ENCODE measurements at places on chromosomes 7 and 10.
A peak's percentile ranks its signal among the peaks of the same experiment; 100 is the strongest.

GRCh38 chr7:20133803-20134202, 83.4 kb downstream of the MACC1 start:
- DNase-seq: no peak

GRCh38 chr7:129889133-129889844, 63.5 kb downstream of the UBE2H start:
- no peak for DNase-seq

DNA sequence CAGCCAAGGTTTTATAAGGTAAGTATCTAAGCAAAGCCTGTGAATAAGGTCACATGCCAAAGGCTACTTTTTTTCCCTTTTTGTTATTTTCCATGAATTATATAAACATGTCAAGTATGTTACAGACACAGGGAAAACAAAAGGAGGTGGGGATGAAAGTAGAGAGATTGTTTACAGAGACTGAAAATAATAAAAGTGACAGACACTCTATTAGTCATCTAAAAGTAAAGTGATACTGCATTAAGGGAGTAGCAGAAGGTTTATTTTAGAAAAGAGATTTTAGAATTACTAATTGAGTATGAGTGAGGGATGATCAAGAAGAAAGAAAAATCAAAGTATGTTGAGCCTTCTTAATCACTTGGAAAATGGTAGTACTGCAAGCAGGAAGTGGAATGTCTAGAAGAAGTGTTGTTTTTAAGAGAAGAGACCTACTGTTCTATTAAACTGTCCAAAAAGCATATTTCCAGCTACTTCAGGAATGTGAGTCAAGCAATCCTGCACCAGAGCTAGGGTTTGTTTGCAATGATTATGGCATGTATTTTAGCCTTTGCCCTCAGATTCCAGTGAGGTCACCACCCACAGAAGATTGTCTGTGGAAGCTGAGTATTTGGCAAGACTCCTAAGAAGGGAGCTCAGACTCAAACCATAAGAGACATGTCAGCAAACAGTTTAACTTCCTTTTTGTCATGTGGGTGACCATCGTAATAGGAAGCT, 177.9 kb upstream of the PLXDC2 start:
- peak; percentile 31 for DNase-seq

- peak; percentile 18 for DNase-seq
These were observed 48.9 kb downstream of the ZNF503 start for GRCh38 chr10:75352650-75353049.

DNA sequence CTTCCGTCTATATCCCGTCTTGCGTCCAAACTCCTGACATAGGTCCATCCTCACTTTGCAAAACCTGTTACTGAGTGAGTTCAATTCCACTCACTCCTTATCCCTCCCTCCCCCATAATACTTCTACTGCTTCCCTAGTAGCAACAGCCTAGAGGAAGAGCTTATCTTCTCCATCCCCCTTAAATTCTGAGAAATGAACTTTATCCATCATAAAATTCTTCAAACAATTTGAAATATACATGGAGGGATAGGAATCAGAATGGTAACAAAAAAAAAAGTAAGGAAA, 27.6 kb downstream of the SEMA3C start:
- DNase-seq: no peak

- DNase-seq: no peak
These were observed 3.5 kb downstream of the TMEM273 start for GRCh38 chr10:49184642-49185111.

GRCh38 chr7:93719546-93719945, 145.0 kb upstream of the CALCR start:
- DNase-seq: no peak

DNA sequence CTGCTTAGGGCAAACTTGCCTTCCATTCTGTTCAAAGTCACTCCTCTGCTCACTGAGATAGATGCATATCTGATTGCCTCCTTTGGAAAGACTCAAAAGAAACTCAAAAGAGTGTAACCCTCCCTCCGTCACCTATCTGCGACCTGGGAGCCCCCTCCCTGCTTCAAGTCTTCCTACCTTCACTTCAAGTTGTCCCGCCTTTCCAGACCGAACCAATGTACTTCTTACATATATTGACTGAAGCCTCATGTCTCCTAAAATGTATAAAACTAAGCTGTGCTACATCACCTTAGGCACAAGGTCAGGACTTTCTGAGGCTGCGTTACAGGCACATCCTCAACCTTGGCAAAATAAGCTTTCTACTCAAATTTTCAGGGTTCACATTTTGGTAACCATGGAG, 77.4 kb upstream of the C1GALT1 start:
- no peak for DNase-seq

DNA sequence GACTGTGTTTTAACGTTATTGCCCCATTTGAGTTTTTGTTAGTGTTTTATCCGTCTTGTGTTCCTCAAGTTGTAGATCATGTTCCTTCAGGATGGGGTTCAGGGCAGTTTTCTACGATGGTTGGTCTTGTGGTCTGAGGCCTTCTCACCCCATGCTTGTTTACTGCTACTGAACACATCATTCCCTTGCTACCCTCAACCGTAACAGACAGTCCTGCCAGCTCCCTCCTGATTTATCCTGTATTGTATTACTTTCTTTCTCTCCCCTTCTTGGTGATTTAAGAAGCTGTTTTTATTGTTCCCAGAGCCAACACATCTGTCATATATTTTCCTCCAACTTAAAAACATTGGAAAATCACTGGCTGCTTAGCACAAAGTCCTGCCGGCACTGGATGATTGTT, 719.8 kb downstream of the INHBA start:
- peak; percentile 25 for DNase-seq
